CD4-positive, alpha-beta T cell (primary cell): ENCODE measurements at places on chromosomes 11 and 22. TPM values are rescaled to one million over a fixed set of nuclear protein-coding genes. Genes with fewer than 3 reads are reported as not detected.

Gene KCNK7
- 5.0 TPM for total RNA-seq

Gene LRRC75B
- not detected for total RNA-seq

Gene GNAZ
- total RNA-seq: 0.38 TPM

Gene C11orf91
- total RNA-seq: 0.45 TPM

Gene FAM111B
- total RNA-seq: 0.82 TPM

Gene MS4A3
- total RNA-seq: not detected

Gene FAM227A
- 0.91 TPM for total RNA-seq

Gene USP2
- total RNA-seq: 2.6 TPM

Gene RFPL3
- not detected for total RNA-seq

Gene GPR83
- total RNA-seq: not detected

Gene TEX54
- 0.59 TPM for total RNA-seq

Gene CENATAC
- total RNA-seq: 122 TPM

Gene TBC1D22A
- total RNA-seq: 31.7 TPM

Gene SLC25A18
- total RNA-seq: not detected

Gene FOLH1
- total RNA-seq: not detected

Gene FGF19
- total RNA-seq: not detected

Gene ART5
- not detected for total RNA-seq

Gene MMP3
- not detected for total RNA-seq

Gene PAX6
- not detected for total RNA-seq

Gene CSNK2A3
- 0.28 TPM for total RNA-seq

Gene ANO9
- total RNA-seq: 109 TPM

Gene TRIM29
- total RNA-seq: not detected

Gene BDNF
- not detected for total RNA-seq

Gene FLRT1
- not detected for total RNA-seq

Gene MS4A15
- total RNA-seq: not detected

Gene FDXACB1
- 3.9 TPM for total RNA-seq

Gene SHANK3
- total RNA-seq: not detected

Gene ALG12
- 14.6 TPM for total RNA-seq

Gene CCDC15
- total RNA-seq: 0.89 TPM
